ENCODE measurements at places on chromosomes 1 and 21. TPM values are rescaled to one million over a fixed set of nuclear protein-coding genes. Genes with fewer than 3 reads are reported as not detected.

- peak; percentile 37 for DNase-seq
Observed at GRCh38 chr1:151612501-151613281, 841 bp downstream of the SNX27 start.

DNA sequence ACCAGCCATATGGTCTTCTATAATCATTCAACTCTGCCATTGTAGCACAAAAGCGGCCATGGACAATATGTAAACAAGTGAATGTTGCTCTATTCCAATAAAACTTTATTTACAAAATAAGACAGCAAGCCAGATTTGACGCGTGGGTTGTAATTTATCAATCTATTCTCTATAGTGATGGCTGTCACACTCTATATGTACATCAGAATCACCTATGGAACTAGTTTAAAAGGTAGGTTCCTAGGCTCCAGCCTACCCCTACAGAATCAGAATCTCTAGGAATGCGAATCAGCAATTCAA lies 7.7 kb downstream of the BCL2L15 start:
- DNase-seq, result no peak

DNA sequence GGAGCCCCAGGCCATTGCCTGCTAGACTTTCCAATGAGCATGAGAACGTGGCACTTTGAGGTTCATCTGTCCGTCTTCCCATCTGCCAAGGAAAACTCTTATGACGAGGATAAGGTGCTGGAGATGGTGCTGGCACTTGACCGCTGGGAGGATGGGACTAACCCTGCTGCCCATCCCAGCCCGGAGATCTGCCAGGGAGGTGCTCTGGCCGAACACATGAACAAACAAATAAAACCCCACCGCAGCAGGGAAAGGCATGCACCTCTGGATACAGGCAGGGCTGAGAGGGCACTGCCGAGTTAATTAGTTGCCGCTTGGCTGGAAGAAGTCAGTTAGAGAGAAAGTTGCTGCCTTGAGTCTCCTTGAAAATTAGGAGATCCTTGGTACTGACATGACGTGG lies 308.4 kb downstream of the AJAP1 start:
- no peak for DNase-seq

GRCh38 chr1:44919400-44919799 lies 67.0 kb downstream of the EIF2B3 start:
- no peak for DNase-seq

- no peak for DNase-seq
Observed at GRCh38 chr1:180173952-180174351, 19.3 kb downstream of the QSOX1 start.

DNA sequence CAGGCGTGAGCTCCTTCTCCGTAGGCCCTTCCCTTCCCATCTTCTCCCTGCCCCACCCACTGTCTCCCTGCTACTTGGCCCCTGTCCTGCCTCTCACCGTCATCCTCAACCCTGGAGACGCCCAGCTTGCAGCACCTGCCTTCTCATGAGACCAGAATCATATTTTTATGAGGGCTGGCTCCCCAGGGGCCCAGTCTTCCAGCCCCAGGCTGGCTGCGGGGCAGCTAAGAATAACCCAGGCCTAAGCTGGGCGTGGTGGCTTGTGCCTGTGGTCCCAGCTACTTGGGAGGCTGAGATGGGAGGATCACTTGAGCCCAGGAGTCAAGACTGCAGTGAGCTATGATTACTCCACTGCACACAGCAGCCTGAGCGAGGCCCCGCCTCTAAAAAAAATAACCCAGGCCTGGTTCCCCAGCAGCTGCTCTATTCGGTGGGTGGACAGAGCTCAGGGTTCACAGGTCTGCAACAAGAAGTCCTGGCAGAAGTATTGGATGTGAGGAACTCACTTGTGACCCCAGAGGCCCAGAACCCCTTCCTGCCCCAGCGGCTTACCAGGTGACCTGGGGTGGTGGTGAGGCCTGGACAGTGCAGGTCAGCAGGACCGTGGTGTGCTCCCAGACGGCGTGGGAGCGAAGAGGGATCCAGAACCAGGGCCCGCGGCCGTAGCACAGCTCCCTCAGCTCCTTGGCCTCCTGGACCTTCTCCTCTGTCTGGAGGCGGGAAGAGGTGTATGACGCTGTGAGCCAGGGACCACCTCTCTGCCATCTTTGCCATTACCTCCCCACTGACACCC lies 6.4 kb downstream of the MYOM3 start:
- DNase-seq, result no peak

DNA sequence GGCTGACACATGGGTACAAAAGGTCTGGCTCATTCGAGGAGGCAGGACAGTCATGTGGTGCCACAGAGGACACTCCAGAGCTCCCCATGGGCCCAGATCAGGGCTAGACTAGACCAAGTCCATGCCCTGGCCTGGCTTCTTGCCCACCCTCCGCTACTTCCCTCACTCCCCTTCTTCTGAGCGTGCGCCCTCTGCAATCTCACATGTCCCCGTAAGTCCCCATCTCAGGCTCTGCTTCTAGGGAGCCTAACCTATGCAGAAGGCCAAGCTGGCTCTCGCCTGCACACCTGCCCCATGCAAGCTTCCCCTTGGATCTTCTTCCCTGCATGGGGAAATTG lies 553.6 kb downstream of the PTPRU start:
- no peak for DNase-seq

GRCh38 chr1:5571861-5572401 lies 420.3 kb downstream of the NPHP4 start:
- DNase-seq, result no peak

- peak; percentile 76 for DNase-seq
Observed at GRCh38 chr21:38159355-38159754, 97.4 kb upstream of the KCNJ15 start.

GRCh38 chr1:242454262-242455051 lies 70.0 kb downstream of the PLD5 start:
- peak; percentile 68 for DNase-seq

- DNase-seq, result no peak
Observed at GRCh38 chr1:110086961-110087360, 16.5 kb upstream of the ALX3 start.

DNA sequence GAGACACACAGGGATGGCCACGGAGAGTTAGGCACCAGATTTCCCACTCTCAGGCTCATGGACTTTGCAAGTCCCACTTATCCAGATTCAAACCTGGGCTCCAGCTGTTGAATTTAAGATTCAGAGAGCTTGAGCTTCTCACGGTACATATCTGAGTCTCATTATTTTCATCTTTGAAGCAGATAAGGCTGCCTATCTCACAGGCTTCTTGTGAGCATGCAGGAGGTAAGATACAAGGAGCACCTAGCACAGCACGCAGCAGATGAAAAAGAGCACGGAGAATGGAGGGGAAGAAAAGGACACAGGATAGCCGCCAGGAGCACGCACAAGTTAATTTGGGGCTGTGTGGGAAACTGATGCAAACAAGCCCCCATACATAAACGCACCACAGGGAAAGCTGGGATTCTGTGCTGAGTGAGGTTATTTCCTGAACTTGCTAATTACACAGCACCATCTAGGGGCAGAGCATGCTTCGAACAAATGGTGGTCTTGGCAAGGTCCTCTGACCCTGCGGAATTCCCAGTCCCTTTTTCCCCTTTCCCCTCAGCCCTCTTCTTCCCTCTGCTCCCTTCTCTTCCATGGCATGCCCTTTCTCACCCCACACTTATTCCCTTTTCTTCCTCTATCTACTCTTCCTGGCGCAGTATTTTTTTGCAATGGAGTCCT lies 134.7 kb upstream of the VANGL1 start:
- peak; percentile 58 for DNase-seq

GRCh38 chr1:29197590-29197924 lies 15.9 kb upstream of the SRSF4 start:
- peak; percentile 46 for DNase-seq

DNA sequence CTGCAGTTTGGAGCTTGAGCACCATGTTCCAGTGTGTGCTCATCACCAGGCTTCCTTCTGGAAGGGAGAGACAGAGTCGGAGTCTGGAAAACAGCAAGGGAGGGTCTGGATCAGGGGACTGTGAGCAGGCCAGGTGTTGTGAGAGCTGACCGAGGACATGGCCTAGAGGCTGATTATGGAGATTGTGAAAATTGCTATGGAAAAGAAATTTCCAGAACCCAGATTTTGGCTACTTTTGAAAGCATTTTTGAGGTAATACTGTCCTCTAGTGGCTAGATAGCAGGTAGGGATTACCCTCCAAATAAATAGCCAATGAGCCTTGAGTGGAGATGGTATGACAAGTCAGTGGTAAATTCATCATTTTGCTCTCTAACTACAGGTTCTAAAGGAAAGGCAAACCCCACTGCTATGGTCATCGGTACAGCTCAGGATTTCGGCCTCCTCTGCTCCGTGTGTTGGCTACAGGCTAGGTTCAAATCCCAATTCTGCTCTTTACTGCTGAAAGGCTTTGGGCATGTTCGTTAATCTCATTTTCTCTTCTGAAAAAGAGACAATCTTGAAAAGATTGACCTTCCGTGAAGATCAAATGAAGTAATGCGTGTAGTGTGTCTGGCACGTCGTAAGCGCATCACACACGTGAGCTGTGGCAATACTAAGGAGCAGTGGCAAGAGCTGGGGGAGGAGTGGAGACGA lies 1.0 kb upstream of the HAO2 start:
- DNase-seq, result peak; percentile 80

DNA sequence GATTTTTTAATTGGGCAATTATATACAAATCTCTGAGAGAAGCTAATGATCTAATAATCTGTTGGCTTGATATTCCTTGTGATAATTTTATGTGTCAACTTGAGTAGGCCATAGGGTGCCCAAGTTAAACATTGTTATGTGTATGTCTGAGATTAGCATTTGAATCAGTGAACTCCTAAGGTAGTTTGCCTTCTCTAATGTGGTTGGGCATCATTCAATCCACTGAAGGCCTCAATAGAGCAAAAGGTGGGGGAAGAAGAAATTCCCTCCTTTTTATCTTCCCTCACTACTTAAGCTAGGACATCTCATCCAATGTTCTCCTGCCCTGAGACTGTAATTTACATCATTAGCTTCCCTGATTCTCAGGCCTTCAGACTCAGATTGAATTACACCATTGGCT lies 394.5 kb downstream of the LMO4 start:
- DNase-seq, result no peak

GRCh38 chr21:42474043-42474831 lies 21.8 kb downstream of the RSPH1 start:
- DNase-seq, result no peak

DNA sequence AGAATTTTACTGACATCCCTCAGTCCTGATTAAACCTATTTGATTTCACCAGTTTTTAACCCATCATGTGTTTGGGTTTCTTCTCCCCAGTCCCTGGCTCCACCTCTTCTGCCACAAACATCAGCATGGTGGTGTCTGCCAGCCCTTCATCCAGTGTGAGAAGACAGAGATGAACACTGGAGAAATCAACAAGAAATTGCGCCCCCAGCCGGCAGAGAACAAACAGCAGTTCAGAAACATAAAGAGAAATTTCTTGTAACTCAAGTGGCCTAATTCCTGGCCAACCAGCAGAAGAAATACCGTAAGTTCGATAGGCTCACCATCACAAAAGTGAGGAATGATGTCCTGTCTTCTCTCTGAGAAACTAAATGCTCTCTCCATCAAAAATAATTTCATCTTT lies 18.3 kb downstream of the S100A11 start:
- DNase-seq, result peak; percentile 79

DNA sequence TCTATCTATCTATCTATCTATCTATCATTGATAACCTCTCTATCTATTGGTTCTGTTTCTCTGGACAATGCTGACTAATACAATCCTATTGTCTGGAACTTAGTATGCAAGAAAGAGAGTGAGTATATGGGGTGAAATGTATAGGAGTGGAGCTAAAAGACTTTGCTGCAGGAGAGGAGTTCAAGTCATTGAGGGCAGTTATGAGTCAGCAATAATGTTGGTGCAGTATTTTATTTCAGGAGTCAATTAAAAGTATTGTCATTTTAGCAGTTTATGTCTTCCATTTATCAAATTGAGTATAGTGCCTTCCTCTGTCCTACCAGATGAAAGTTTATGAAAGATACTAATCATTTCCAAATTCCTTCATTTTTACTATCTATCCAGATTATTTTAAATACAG lies 55.8 kb downstream of the MAP3K7CL start:
- no peak for DNase-seq

- DNase-seq, result no peak
Observed at GRCh38 chr1:37656026-37656425, 21.3 kb upstream of the RSPO1 start.

DNA sequence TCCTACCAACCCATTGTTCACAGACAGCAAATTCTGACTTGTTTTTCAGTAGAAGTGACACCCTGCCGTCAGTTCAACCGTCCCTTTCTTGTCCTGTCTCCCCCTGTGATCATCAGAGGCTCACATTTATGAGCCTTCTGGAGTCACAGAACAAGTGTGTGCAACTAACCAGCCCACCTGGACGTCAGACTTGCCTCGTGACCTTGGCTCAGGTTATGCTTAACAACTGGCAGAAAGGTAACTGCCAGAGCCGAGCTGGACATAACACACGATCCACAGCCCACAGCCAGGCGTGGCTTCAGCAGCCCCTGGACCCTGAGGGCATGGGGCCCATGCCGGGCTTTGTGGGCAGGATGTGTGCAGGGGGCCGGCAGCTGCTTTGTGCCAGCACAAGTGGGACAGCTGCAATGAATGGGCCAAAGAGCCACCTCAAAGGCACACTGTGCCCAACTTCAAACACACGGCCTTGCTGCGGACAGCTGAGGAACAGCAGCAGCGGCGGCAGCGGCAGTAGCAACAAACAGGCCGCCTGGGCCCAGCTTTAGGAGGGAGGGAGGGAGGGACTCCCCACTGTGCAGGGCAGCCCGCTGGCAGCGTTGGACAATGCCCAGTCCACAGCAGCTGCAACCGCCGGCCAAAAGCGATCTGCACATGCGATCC lies 103.9 kb downstream of the ZBTB18 start:
- DNase-seq, result peak; percentile 54

DNA sequence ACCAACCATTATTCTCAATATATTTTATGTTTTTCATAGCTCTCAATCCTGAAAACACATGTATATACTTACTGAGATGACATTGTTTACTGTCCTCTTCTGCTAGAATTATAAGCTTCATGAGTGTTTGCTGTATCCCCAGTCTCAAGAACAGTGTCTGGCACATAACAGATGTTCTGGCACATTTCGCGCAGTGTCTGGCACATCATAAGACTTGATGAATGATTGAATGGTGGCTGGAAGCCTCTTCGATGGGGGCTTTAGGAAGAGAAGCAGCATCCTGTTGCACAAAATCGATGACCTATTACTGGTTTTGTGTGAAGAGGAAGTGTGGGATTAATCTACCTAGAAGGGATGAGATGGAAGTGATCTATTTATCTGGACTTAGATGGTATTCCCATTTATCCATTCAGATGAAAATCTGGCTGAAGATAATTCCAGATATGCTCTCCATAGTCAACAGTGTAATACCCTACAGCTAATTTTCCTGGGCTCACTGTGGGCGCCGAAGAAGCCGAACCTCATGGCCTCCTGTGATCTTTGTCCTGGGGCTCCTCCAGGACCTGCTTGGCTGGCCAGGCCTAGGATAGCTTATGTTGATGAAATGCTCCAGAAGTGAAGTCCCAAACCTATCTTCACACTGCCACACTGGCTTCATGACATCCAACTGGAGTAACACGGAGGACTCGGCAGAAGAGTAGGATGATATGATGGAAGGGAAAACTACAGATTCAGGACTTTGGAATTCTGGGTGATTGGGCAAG lies 26.5 kb downstream of the CD34 start:
- DNase-seq, result no peak

Gene ST3GAL3
- 4.1 TPM for total RNA-seq

Gene ROR1
- 2.8 TPM for total RNA-seq

Gene LRRC3
- total RNA-seq, result 1.5 TPM

Gene S100B
- 374 TPM for total RNA-seq

Gene NUAK2
- 0.13 TPM for total RNA-seq

Gene TFF3
- 0.13 TPM for total RNA-seq

Gene ELAVL4
- 0.05 TPM for total RNA-seq

Gene DNAJC28
- 1.1 TPM for total RNA-seq

Gene OR2T29
- total RNA-seq, result not detected

Gene TMEM39B
- total RNA-seq, result 3.3 TPM

Gene SEC16B
- total RNA-seq, result 0.19 TPM

Gene MIXL1
- total RNA-seq, result not detected

Gene KIAA0040
- 1.5 TPM for total RNA-seq

Gene OLFML3
- 0.16 TPM for total RNA-seq
